ENCODE measurements at places on chromosomes 7 and 10.

- no peak for DNase-seq
Measured at GRCh38 chr7:111510584-111511378, 51.5 kb downstream of the IMMP2L start.

DNA sequence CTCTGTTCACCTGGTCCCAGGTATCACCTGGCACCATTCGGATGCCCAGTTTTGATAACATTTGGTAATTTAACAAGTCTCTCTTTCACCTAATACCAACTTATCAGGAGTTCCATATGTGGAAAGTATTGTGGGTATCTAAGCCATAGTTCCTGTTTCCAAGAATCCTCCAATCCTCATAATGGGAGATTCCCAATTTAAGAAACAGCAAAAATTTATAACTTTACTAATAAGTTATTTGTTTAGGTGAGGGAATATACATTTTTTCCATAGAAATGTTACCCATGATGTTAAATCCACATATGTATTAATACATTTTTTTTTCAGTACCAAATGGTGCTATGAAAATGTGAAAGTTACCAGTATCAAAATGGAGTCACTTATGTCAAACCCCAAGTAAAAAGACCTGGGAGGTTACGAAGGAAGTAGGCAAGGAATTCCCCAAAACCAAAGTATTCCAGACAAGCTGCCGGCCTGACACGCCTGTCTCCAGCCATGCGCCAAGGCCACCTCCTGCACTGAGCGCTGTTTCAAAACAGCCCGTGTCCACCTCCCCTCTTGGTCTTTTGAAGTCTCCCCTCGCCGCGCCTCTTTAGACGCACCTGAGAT lies 44.8 kb downstream of the PRKCQ start:
- no peak for DNase-seq

- DNase-seq: no peak
Measured at GRCh38 chr7:131039355-131039762, 288.3 kb upstream of the MKLN1 start.

DNA sequence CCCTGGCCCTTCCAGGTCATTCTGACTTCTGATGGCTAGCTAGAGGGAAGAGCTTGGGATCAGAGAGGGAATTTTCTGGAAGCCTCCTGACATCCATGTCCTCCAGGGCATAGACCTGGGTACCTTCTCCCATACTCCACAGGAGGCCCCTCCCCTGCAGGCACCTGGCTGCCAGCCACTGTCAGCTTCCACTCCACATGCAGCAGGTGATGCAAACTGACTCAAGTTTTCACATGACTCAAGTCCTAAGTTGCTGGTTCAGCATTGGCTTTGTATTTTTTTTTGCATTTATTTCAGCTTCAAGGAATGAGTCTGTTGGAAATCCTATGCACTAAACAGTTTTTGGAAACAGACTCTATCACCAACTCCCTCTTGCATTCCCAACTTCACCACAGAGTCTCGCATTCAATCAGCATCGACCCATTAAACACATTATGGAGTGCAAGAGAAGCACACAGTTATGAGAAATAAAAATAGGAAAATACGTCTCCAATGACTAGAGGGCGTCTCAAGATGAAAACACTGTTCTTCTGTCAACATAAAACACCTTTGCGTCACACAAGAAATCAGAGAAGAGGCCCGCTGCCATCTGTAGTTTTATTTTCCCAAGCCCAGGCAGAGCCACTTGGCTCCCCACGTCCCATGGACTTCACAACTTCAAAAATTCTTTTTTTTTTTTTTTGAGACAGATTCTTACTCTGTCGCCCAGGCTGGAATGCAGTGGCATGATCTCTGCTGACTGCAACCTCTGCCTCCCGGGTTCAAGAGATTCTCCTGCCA lies 362.6 kb upstream of the MGMT start:
- no peak for DNase-seq

- no peak for DNase-seq
Measured at GRCh38 chr10:14353291-14353913, 22.7 kb upstream of the FRMD4A start.

- no peak for DNase-seq
Measured at GRCh38 chr7:116630357-116630756, 41.6 kb upstream of the MET start.

DNA sequence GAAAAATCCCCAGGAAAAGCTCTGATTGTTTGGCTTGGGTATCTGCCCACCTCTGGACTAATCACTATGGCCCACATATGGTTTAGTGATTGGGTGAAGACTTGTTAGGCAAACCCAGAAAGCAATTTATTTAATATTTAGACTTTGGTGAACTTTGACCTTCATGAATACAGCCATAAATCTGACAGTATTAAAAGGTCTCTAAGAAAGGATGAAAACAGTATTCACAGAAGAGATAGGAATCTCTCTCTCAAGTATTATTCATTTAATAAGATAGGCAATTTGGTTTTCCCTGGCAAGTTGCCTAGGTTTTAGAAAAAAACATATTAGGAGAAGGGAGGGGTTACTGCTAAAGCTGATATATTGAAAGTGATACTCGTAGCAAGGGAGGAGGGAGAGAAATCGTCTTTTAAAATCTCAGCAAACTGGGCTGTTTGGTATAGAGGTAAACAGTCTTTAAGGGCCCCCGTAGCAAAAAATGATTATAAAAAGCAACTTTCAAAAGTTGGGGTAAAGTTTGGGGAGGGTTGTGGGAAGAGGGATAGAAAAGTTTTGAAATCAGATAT lies 57.1 kb downstream of the LSMEM1 start:
- DNase-seq: no peak

DNA sequence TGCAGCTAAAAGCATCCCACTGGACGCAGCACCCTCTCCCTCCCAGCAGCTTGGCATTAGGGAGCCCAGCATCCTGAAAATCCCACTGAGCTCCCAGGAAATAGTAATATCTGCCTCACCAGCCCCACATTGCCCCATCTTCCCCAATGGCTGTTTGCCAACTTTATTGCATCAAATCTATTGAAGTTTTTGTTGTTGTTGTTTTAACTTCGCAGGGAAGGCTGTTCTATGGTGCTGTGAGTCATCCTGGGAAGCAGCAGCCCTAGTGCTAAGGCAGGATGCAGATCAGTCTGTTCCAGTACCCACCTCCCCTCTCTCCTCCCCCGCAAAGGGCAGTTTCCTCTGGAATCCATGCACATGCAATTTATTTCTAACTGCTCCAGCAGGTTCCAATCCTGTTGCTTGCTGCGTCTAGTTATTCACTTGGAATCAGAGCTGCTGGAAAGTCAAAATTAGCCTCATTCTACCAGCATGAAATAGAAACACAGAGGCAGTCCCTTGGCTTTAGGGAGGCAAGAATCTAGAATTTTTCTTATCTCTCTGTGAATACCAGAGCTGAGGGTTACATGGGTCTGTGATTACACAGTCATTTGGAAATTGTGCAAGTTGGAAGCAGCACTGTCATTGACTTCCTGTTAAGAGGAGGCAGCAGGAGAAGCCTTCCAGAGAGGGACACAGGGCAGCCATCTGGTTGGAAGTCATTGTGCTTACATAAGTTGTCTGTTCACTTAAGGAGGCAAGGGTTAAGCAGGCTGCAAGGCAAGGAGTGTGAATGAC lies 115.9 kb upstream of the CACUL1 start:
- DNase-seq: peak; percentile 8

DNA sequence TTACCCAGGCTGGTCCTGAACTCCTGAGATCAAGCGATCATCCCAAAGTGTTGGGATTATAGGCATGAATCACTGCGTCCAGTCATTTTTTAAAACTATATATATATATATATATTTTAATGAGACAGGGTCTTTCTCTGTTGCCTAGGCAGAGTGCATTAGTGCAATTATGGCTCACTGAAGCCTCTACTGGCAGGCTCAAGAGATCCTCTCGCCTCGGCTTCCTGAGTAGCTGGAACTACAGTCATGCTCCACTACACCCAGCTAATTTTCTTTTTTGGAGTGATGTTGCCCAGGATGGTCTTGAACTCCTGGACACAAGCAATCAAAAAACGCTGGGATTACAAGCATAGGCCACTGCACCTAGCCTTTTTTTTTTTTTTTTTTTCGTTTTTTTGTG lies 55.3 kb upstream of the KAT6B start:
- no peak for DNase-seq

DNA sequence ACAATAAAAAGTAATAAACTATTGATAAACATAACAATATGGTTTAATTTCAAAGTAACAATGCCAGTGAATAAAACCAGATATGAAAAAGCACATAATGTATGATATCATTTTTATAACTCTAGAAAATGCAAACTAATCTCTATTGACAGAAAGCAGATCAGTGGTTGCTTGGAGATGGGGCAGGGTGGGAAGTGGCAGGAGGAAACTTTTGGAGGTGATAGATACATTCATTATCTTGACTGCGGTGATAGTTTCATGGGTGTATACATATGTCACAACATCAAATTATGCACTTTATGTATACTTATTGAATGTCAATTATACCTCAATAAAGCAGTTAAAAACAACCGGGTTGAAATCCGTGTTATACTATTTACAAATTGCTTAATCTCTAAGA lies 16.0 kb upstream of the C1GALT1 start:
- DNase-seq: no peak

DNA sequence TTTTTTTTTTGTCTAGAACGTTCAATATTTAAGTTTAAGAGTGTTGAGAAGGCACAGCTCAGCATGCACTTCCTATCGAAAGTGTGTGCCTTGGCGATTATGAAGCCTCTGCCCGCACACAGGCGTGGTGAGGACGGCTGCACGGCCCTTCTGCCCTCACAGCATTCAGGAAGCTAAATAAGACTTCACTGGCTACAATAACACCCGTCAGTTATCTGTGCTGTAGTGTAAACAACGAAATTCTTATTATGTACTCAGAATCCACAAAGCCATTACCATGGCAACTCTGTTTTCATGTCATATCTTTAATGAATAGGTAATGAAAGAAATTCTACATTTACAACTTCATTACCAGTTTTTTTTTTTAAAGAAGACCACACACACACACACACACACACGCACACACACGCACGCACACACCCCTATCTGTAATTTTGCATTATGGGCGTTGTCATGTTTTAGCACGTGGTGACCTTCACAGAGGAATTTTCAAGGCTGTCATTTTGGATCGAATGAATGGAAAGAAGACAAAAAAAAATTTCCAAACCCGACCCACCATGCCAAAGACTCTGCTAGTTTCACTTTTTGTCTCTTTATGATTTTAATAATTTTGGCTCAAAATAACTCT lies 254.8 kb upstream of the CTBP2 start:
- no peak for DNase-seq

GRCh38 chr7:155467846-155468784 lies 10.2 kb downstream of the EN2 start:
- DNase-seq: no peak

- no peak for DNase-seq
Measured at GRCh38 chr7:114217026-114217806, 197.4 kb upstream of the FOXP2 start.

- no peak for DNase-seq
Measured at GRCh38 chr7:30988351-30989005, 24.7 kb downstream of the GHRHR start.

DNA sequence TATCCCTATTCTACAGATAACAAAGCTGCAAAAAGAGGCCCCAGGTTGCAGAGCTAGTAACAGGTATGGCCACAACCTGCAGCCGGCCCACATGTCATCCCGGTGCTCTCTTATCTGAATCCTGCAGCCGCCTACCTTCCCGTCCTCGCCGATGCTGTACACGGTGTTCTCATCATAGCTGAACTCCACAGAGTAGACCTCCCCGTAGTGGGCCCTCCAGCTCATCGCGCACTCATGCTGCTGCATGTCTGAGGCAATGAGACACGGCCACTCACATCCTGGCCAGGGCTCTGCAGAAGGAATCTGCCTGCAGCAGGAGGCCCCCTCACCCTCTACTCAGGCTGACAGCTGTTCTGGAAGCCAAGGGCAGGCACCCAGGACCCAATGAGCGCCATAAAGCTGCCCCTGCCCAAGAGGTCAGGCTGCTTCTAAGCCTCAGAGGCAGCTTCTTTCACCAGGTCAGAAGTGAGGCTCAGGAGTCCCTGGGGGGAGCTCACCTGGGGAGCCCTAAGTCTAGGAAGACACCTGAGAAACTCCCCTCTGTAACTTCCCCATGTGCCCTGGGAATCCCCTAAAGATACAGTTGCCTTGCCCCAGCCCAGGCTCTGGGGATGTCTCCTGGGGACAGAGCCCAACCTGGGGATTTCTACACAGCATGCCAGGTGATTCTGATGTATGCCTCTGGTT lies 17.9 kb upstream of the CYREN start:
- DNase-seq: no peak

GRCh38 chr10:3140280-3140679 lies 32.3 kb downstream of the PITRM1 start:
- no peak for DNase-seq

- peak; percentile 63 for DNase-seq
Measured at GRCh38 chr7:100022621-100023020, 7.2 kb downstream of the ZKSCAN1 start.

DNA sequence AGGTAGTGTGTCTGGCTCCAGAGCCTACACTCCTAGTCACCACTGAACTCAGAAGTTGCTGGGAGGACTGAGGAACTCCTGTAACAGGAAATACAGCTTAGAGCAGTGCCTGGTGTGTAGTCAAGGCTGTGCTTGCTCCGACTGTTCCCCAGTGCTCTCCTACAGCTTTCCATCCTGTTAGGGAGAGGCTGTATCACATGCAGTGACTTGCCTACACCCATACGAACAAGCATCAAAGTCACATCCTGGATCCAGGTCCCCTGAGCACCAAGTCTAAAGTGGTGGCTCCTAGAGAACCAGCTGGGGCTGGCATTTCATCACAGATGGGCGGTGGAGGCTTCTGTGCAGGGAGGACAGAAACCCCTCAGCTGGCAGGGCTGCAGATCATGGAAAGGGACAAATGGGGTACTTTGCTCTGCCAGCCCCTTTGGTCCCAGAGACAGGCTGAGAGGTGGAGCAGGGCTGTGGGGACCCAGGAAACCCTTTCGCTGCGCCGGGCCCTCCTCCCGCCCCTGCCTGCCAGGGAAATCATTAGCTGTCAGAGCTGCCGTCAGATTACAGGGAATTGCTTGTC lies 7.7 kb downstream of the ASB10 start:
- DNase-seq: no peak

- DNase-seq: no peak
Measured at GRCh38 chr7:8211725-8212096, 50.3 kb downstream of the ICA1 start.

- no peak for DNase-seq
Measured at GRCh38 chr10:93515071-93516005, 18.9 kb downstream of the CEP55 start.

Measured in HepG2 (cell line).